ENCODE measurements at places on chromosomes 6 and 20.

DNA sequence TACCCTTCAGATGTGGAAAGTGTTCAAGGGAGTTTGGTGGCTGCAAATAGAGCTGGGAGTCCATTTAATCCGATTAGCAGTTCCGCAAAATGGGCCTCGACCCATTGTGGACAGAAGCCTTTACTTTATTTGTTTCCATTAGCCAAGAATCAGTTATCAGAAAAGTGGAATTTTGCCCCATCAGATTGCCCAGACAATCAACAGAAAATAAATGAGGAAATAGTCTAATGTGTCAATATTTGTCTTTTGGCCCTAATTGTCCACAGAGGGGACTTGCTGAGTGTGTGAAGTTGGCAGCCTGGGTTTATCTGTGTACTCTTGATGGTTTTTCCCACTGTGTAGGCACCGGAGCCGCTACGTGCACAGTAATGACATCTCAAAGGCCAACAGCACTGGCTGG lies 134.3 kb downstream of the LINC00237 start:
- DNase-seq: no peak

DNA sequence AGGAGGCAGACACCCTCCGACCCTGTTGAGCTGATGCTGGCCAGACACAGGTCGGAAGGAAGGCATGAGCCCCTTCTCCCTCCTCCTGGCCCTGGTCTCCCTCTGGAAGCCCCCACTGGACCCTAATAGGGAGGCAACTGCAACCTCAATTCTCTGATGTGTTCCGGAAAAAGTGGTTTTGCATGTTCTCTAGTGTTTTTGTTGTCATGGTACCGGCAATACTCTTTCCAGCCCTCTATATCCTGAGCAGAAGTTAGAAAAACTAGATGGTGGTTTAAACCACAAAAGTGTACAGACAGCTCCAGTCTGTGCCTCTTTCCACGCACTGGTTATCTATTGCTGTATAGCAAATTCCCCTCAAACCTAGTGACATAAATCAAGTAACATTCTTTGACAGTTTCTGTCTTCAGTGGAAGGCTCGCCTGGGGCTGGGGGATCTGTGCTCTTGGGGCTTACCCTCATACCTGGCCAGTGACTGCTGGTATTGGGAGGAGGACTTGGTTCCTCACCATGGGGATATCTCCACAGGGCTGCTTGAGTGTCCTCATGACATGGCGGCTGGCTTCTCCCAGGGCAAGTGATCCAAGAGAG lies 37.0 kb downstream of the SYTL3 start:
- DNase-seq: no peak

GRCh38 chr6:152734630-152735029 lies 16.0 kb upstream of the VIP start:
- no peak for DNase-seq

GRCh38 chr20:37528446-37529213 lies 954 bp upstream of the BLCAP start:
- no peak for DNase-seq

GRCh38 chr6:117513778-117514365 lies 31.4 kb downstream of the DCBLD1 start:
- DNase-seq: no peak

- DNase-seq: no peak
Observed at GRCh38 chr6:165647041-165647440, 16.0 kb downstream of the PDE10A start.

DNA sequence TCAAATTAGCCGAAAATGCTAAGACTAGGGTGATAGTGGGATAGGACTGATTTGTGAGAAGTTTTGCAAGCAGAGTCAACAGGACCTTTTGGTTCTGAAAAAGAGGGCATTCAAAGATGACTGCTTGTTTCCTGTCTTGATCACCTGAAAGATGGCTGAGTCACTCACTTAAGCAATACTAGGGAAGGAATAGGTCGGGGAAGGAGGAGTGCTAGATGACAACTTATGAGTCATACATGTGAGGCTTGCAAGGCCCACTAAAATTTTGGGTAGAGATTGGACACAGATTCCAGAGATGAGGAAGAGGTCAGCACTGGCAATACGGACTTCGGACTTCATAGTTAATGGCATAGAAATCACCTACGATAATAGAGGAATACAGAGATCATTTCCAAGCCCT lies 89.2 kb downstream of the FAM83B start:
- DNase-seq: no peak

DNA sequence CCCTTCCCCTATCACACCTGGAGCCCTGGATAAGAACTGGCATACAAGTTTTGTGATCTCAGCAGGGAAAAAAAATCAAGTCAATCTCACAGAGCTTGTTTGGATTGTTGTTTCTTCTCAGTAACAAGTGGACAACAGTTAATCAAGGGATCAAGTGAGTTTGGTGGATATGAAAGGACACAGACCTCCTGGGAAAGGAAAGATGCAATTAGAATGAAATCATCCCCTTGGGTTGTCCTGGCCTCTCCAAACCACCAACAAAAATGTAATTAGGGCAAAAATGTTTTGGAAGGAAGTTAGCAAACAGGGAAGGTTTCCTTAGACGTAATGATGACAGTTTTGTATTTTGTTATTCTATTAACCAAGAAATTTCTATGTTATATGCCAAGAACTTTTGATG lies 99.1 kb upstream of the PRDM1 start:
- DNase-seq: no peak

GRCh38 chr6:70673601-70674000 lies 5.9 kb downstream of the SMAP1 start:
- DNase-seq: no peak

DNA sequence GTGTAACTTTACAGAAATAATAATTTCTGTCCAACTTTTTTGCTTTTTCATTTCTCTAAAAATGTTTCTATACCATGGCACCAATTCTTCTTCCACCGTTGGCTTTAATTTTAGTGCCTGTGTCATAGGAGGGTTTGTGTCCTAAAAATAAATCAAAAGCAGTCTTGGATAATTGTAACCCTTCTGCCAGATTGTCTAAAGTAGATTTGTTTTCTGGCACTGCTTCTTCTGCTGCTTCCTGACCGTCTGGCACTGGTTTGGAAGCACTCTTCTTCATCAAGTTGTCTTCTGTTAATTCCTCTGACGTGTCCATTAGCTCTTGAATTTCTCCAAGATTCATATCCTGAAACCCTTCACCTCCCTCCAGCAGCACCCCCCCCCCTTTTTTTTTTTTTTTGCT lies 33.1 kb downstream of the SCAF8 start:
- no peak for DNase-seq

GRCh38 chr20:14959506-14960475 lies 622.4 kb upstream of the FLRT3 start:
- no peak for DNase-seq

DNA sequence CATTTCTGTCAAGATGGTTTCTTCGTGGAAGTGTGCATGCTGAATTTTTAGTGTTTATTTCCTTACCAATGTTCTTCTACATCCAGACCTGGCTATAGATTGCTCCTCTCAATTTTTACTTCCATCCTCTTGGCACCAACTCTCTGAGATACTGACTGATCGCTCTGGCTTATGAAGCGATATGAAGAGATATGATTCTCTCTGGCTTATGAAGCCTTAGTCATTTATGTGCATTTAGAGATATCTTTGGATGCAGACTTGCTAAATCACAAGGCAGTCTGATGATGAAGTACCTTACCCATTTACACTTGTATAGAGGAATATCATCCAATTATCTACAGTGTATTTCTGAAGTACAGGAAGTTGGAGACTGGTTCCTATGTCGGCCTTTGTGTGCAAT lies 295.4 kb upstream of the STXBP5 start:
- no peak for DNase-seq

GRCh38 chr6:3915076-3915791 lies 66.1 kb downstream of the FAM50B start:
- DNase-seq: no peak

GRCh38 chr6:7580927-7581618 lies 8.9 kb upstream of the SNRNP48 start:
- no peak for DNase-seq

GRCh38 chr6:55868771-55869479 lies 6.5 kb downstream of the BMP5 start:
- no peak for DNase-seq

DNA sequence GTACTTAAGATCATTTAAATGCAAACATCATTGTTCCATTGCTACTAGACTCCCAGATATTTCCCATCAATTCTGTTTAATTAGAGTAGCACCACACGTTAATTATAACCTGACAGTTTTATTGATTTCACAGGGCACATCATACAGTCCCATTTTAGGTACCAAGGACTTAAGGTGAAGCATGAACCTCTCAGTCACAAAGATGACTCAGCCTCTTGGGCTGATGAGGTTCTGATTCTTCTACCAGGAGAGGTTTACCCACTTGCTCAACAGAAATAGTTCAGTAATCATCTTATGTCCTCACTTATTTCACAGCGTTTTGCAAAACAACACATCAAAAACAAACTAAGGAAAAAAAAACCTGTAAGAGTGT lies 98.5 kb downstream of the HIVEP2 start:
- no peak for DNase-seq

DNA sequence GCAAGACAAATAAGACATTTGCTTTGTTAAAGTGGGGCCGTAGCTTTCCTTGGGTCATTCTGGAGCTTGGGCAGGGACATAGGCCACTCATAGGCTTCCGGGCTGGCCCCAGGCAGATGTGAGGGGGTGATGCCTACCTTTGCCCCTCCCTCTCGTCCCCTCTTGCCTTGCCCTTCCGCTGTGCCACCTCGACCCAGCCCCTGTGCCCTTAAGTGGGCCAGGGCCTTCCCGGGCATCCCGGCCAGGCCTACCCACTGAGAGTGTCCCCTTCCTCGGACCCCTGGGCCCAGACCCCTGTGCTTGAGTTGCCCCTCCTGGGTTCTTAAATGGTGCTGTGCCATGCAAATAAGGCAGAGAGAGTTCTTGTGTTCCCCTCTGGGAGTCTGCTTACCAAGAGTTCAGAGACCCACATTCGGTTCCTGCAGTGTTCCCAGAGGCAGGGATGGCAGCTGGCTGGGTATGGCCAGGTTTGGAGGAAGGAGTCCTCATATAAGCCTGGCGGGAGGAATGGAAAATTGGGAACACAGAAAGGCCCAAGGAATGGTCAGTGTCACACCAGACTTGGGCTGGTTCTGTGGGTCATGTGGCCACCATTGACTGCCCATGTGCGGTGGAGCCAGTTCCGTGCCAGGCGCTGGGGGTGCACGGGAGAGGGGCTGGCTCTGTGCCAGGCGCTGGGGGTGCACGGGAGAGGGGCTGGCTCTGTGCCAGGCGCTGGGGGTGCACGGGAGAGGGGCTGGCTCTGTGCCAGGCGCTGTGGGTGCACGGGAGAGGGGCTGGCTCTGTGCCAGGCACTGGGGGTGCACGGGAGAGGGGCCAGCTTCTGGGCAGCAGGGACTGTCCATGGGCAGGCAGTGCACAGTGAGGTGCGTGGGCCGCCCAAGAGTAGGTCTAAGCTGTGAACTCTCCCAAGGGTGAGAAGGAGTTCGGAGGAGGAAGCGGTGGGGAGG lies 173.5 kb upstream of the SNX9 start:
- peak; percentile 62 for DNase-seq

- no peak for DNase-seq
Observed at GRCh38 chr6:89956182-89956581, 61.9 kb downstream of the GJA10 start.

DNA sequence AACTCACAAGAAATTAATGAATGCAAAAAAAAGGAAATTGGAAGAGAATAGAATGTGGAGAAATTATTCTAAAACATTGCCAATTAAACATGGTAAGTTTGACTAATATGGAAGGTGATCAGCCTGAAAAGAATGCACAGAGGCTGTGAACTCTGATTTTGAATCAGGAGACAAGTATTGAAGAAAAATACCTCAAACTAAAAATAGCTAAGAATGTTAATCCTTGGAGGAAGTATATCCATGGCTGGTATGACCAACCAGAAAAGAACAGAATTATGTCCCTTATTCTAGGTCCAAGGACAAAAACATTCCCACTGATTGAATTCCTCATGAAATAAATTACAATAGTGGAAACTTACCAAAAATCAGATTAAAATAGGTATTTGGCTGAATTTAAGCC lies 7.3 kb upstream of the RIMS1 start:
- DNase-seq: no peak

GRCh38 chr6:138440296-138440695 lies 36.3 kb downstream of the HEBP2 start:
- no peak for DNase-seq

DNA sequence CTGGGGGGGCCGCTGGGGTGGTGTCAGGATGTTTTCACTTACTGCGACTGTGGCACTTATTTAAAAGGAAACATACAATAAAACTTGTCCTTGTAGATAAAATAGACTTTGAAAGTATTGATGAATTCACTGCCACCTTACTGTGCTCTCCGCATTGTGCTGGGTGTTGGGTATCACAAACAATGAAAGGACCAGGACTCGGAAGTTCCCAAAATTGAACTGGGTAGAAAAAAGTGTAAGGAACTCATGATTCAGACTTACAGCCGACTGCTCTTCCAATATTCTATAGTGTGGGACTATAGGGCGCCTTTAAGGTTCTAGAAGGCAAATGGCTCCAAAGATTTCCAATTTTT lies 32.1 kb upstream of the ID4 start:
- DNase-seq: no peak

DNA sequence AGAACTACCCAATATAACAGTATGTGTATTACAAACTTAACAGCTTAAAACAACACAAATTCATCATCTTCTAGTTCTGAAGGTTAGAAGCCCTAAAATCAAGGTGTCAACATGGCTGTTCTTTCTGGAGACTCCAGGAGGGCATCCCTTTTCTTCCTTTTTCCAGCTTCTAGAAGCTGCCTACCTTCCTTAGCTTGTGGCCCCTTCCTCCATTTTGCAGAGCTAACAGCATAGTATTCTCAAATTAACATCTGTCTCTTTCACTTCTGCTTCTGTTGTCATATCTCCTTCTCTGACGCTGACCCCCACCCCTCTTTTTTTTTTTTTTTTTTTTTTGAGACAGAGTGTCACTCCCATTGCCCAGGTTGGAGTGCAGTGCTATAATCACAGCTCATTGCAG lies 52.8 kb upstream of the AKIRIN2 start:
- DNase-seq: no peak

- no peak for DNase-seq
Observed at GRCh38 chr6:115570331-115570730, 490.4 kb downstream of the FRK start.

DNA sequence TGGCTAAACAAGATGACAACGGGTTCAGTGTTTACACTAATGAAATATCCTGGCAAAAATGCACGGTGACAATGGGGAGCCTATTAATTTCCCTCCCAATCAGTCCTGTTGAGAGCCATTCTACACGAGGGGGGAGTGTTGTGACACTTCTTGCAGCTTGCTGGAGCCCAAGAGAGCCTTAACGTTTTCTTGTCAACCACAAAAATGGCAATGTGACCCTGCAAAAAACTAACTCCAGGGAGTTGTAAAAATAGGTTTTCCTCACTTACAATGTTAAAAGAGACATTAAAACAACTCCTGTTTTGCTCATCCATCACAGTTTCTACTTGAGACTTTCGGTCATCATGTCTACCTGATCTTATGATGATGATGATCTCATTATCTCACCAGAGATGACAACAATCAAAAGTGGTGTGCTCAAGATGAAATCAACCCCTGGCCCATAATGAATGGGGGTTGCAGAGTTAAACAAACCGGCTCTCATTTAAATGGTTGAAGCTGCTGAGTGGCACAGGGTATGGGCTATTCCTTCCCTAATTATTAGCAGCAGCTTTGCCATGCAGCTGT lies 57.9 kb downstream of the GJA10 start:
- peak; percentile 55 for DNase-seq
